ENCODE measurements at places on chromosomes 7 and 10.

GRCh38 chr10:2120746-2121145 lies 383.4 kb upstream of the ADARB2 start:
- no peak for DNase-seq

GRCh38 chr7:72481934-72482333 lies 69.8 kb upstream of the CALN1 start:
- no peak for DNase-seq

DNA sequence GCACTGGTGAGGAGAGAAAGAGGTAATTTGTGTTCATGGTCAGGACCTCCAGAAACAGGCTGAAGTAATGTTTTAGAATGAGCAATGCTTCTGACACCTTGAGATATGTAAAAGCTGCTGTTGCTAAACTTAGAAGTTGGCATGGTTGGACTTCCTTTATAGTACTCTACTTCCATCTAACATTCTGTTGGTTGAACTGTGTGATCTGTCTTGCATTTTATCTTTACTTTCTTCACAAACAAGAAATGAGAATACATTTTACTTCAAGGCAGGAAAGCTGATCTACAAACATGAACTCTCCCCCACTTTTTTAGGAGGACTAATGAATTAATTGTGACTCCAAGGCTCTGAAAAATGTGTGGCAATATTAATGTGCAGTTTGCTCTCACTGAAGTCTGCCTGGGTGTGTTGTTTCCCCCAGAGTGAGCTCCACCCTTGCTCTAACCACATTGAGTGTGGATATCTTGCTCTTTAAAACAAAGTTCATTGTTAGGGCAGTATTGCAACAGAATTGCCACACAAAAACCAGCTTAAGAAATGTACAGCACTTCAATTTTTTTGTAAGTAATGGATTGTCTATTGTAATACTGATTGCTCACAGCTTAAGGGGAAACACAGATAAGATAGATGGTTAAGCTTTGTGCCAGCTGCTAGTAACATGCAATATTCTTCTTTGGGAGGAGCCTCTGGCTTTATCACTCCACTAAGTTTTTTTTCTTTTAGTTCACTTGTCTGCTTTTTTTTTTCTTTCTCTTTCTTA lies 69.0 kb downstream of the ADD3 start:
- peak; percentile 86 for DNase-seq

GRCh38 chr10:93072713-93073538 lies 767 bp upstream of the CYP26A1 start:
- no peak for DNase-seq

- DNase-seq = no peak
Observed at GRCh38 chr7:90677486-90678404, 81.6 kb downstream of the CDK14 start.

DNA sequence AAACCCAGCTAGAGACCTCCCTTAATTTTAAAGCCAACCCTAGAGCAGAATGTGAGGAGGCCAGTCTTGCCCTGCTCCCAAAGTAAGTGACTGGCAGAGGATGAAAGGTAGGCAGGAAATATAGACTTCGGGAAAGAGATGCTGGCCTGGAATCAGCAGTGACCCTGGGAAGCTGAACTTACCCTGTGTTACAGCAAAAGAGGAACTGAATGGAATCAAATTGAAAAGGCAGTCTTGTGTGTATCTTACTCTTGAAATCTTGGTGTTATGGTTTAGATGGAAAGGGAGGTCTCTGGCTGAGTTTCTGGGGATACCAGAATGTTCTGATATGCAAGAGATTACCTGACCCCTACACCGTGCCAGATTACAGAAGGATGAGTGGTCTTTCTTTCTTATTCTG lies 7.9 kb upstream of the CFAP43 start:
- no peak for DNase-seq

GRCh38 chr10:85008488-85009184 lies 680.2 kb downstream of the CCSER2 start:
- DNase-seq = no peak

DNA sequence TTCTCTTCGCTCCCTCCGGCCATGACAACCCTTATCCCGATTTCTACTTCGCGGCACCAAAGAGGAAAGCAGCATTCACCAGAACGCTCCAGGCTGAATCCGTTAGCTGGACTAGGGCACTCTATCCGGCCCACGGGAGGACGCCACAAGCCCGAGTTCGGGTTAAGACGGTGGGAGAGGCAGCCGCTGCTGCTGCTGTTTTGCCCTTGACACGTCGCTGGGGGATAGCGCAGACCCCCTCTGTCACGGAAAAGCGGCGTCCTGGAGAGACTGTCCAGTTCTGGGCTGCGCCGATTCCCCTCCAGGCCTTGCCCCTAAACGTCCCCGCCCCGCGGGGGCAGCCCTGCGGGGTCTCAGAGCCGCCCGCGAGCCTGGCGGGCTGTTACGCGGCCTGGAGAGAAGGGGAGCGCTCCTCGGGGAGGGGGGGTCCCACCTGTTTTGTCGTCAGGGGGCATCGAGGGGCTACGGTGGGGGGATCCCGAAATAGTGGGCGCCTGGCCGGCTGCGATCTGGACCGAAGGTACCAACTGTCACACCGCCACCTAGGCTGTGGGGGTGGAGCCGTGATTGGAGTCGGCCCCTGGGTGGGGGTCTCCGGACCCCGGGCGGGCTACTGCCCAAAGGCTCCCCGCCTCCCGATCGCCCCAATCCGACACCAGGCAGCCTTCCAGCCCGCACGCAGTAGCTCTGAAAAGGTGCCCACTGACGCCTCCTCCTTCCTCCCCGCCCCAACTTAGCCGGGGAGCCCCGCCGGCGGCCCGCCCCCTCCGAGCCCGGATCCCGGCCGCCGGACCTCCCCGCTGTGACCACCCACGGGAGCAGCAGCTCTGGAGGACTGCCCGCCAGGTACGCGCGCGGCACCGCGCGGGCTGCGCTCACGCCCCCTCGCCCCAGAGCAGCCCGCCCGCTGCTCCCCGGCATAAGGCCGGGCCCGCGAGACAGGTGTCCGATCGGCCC lies 772 bp downstream of the SGMS1 start:
- DNase-seq = peak; percentile 30

GRCh38 chr7:30285536-30286284 lies 1.3 kb downstream of the ZNRF2 start:
- DNase-seq = peak; percentile 32

- DNase-seq = peak; percentile 31
Observed at GRCh38 chr7:70923181-70923845, 208.6 kb upstream of the GALNT17 start.

- peak; percentile 77 for DNase-seq
Observed at GRCh38 chr7:147509541-147510200, 1080.9 kb upstream of the C7orf33 start.

DNA sequence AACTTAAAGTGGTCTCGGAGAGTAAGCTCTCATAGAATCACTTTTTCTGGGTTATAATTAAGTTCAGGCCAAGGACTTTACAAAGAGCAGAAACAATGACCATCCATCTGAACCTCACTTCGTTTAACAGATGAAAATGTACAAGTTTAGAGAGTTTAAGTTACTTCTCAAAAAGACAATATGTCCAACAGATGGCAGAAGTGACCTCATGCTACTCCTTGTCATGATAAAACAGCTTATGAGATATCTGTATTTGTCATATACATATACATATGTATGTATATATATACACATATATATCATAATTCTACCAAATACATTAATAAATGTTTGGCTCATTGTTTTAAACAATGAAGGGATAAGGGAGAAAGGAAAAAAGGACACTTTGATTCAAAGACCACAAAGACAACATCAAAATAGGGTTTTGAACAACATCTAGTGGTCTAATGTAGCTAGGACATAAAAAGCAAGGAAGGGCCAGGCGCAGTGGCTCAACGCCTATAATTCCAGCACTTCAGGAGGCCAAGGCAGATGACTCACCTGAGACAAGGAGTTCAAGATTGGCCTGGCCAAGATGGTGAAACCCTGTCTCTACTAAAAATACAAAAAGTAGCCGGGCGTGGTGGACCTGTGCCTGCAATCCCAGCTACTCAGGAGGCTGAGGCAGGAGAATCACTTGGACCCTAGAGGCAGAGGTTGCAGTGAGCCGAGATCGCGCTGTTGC lies 17.8 kb downstream of the NAPEPLD start:
- no peak for DNase-seq

- DNase-seq = no peak
Observed at GRCh38 chr10:62648921-62649320, 155.6 kb upstream of the ADO start.

- DNase-seq = no peak
Observed at GRCh38 chr10:129833994-129834739, 129.9 kb downstream of the EBF3 start.
